Progenitor cell of endocrine pancreas (in vitro differentiated cells): ENCODE measurements at places on chromosomes 6 and 20. TPM values are rescaled to one million over a fixed set of nuclear protein-coding genes. Genes with fewer than 3 reads are reported as not detected.

GRCh38 chr20:63122626-63123025, 93.3 kb downstream of the YTHDF1 start:
- H3K4me1 ChIP-seq: no peaks in the 10 kb centered on the region
- peaks cover 36% of the 10 kb centered on the region for H3K27me3 ChIP-seq
- no peak overlapping the region for H3K27ac ChIP-seq

MACROD2 gene
- total RNA-seq: 6.4 and 7.6 TPM in 2 replicates

GRCh38 chr6:106620931-106621672, 8.2 kb downstream of the RTN4IP1 start:
- no peak overlapping the region for H3K4me3 ChIP-seq
- no peaks in the 10 kb centered on the region for H3K27me3 ChIP-seq
- no peak for DNase-seq
- peaks cover 23% of the 10 kb centered on the region for H3K4me1 ChIP-seq
- H3K27ac ChIP-seq: peak overlapping the region; percentile 25
- H3K36me3 ChIP-seq: peaks cover 25% of the 10 kb centered on the region

SLC26A8 gene
- not detected in 2 replicates for total RNA-seq

DNA sequence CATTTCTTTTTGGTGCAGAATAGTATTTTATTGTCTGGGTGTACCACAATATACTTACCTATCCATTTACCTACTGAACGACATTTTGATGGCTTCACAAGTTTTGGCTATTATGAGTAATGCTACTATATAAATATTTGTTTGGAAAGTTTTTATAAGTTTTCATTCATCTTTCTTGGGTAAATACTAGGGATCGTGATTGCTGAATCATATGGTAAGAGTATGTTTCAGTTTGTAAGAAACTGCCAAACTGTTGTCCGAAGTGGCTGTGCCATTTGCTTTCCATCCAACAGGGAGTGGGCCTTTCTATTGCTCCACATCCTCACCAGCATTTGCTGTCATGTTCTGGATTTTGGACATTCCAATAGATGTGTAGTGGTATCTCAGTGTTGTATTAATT, 104.2 kb downstream of the CDYL start:
- DNase-seq: no peak
- no peak overlapping the region for H3K27ac ChIP-seq
- no peaks in the 10 kb centered on the region for H3K27me3 ChIP-seq
- H3K4me1 ChIP-seq: peaks cover 4% of the 10 kb centered on the region
- H3K36me3 ChIP-seq: no peaks in the 10 kb centered on the region

TNF gene
- not detected in 2 replicates for total RNA-seq

DNA sequence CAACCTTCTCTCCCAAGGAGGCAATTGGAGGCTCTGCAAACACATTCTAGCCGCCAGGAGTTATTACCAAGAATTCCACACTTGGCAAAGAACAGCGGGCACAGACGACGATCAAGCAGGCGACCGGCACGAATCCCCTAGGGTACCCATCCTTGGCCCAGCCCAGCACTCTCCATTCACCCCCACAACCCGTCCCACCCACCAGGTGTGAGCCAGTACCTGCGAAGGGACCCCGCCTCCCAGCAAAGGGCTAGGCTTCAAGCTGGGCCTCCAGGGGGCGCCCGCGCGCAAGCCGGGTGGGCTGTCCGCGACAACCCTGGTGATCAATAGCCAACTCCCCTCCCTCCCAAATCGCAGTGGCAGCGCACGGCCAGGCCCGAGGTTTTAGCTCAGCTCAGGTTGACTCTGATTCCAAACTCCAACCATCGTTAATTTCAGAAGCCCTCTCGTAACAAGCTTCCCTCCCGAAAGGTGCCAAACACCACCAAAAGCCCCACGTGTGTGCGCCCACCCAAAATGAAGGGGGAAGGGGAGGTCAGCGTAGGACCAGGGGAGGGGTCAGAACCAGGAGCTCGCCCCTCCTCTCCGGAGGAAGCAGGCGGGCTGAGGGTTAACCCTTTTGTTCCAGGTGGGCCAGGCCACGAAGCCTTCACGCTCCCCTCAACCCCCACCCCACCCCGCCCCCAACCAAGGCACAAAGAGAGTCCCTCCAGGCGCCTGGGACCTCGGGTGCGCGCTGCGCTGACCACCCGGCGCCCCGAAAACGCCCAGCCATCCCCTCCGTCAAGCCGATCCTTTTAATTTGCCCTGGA, 2.1 kb downstream of the SALL4 start:
- peak overlapping the region; percentile 98 for H3K27ac ChIP-seq
- H3K27me3 ChIP-seq: no peaks in the 10 kb centered on the region
- peaks cover 3% of the 10 kb centered on the region for H3K36me3 ChIP-seq
- H3K4me1 ChIP-seq: peaks cover 46% of the 10 kb centered on the region
- peak overlapping the region; percentile 99 for H3K4me3 ChIP-seq

DNA sequence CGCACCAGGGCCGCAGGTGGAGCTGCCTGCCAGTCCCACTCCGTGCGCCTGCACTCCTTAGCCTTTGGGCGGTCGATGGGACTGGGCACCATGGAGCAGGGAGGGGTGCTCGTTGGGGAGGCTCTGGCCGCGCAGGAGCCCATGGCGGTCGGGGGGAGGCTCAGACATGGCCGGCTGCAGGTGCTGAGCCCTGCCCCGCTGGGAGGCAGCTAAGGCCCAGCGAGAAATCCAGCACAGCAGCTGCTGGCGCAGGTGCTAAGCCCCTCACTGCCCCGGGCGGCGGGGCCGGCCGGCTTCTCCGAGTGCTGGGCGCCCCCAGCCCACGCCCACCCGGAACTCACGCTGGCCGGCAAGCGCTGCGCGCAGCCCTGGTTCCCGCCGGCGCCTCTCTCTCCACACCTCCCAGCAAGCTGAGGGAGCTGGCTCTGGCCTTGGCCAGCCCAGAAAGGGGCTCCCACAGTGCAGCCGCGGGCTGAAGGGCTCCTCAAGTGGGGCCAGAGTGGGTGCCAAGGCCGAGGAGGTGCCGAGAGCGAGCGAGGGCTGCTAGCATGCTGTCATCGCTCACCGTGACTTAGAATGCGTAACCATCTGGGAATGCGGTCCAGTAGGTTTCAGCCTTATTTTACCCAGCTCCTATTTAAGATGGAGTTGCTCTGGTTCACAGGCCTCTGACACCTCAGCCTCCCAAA, 77.3 kb downstream of the C6orf52 start:
- no peak overlapping the region for H3K27ac ChIP-seq
- H3K4me1 ChIP-seq: peaks cover 10% of the 10 kb centered on the region
- no peak for DNase-seq
- peaks cover 58% of the 10 kb centered on the region for H3K27me3 ChIP-seq
- peaks cover 9% of the 10 kb centered on the region for H3K36me3 ChIP-seq

DNA sequence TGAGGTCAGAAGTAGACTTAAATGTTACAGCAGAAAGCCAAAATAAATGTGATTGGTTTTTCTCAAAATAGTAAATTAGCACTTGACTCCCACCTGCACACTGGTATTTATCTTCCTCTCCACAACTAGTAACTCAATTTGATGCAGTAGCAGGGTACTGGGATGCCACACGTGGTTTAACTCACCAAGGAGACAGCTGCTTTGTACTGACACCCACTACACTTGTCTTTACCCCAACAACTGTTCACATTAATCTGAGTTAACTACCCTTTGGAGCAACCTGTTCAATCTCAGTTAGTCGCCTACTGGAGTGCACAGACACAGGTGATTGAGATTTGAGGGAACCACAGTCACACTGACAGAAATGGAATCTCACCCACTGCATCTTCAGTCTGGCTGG, 242.1 kb downstream of the PRKN start:
- peaks cover 4% of the 10 kb centered on the region for H3K4me1 ChIP-seq
- H3K27me3 ChIP-seq: no peaks in the 10 kb centered on the region
- no peak for DNase-seq
- no peak overlapping the region for H3K27ac ChIP-seq
- H3K4me3 ChIP-seq: no peak overlapping the region

DNA sequence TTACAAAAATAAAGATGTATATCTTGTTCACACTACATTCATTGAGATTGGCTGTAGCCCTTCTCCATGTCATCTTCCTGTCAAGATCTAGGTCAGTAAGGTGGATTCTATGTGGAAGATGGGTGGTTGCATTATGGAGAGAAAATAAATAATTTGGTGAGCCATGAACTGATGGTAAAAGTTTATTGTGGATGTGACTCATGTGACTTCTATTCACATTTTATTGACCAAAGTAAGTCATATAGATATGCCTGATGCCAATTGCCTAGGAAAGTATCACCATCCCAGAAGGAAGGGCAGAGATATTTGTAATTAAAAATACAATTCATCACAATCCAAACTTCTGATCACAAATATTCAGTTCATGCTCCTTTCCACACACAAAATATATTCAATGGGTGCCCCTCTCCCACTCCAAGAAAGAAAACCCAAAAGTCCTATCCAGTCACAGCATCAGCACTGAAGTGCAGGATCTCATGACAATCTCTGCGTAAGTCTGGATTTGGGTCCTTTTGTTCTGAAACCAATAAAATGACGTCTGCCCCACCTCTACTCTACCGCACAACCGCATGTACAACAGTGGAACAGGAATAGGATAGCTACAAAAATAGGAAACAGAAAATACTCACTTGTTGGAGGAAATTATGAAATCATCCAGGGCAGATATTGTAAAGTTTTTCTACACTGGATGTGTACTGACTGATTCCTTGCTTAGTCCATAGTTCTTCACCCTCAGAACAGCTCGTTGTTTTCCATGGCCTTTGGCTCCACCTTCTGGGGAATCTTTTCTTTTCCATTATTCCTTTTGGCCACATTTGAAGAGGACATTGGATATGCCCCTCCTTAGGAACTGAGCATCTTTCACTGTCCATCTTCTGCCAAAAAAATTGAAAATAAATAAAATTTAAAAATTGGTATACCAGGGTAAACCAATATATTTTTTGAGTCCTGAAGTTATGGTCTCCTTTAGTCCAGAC, 16.1 kb upstream of the SLC17A3 start:
- DNase-seq: peak; percentile 22
- no peaks in the 10 kb centered on the region for H3K36me3 ChIP-seq
- no peak overlapping the region for H3K27ac ChIP-seq
- no peaks in the 10 kb centered on the region for H3K27me3 ChIP-seq

DNA sequence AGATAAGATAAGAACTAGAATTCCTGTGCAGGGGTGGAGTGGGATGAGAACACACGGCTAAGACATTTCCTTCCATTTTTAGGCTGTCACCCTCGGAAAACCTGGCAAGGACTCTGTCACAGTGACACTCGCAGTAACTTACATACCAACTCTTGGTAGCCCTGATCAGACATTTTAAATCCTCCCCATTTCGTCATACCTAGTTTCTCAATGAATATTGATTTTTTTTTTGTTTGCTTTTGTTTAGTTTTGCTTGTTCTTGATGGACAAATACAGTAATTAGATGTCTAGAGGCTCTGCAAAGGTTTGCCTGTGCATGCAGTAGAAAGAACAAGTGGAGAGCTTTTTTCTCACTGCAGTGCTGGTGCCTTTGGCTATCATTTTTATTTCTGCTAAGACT, 213.0 kb upstream of the FAM83B start:
- H3K36me3 ChIP-seq: no peaks in the 10 kb centered on the region
- H3K4me3 ChIP-seq: no peak overlapping the region
- no peak for DNase-seq

- no peak for DNase-seq
- no peaks in the 10 kb centered on the region for H3K27me3 ChIP-seq
- peak overlapping the region; percentile 96 for H3K27ac ChIP-seq
These were observed 15.5 kb downstream of the MRPL14 start for GRCh38 chr6:44111434-44112417.
